Karpas-422 (cell line): ENCODE measurements at places on chromosomes 16 and 17. TPM values are rescaled to one million over a fixed set of nuclear protein-coding genes. Genes with fewer than 3 reads are reported as not detected.

DNA sequence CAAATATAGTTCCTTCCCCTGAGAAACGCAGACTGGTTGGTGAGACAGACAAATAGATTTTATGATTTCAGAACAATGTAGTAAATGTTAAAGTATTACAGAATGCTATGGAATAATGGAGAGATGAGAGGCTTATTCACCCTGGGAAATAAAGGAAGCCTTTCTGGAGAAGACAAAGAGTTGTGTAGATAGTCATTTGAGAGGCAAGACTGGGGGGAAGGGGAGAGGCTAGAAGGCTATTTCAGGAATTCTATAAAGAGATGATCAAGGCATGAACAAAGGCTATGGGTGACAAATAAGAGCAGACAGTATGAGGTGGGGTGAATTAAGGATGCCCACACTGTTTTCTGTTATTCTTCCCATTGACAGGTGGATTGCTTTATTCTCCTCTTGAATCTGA, 211.4 kb downstream of the GRIN2A start:
- H3K4me1 ChIP-seq, result 0 out of 2 replicates have a peak, but pooled peaks cover 4% of the 10 kb centered on the region
- H3K27ac ChIP-seq, result no peak overlapping the region
- no peak for DNase-seq
- H3K36me3 ChIP-seq, result no peaks in the 10 kb centered on the region

DNA sequence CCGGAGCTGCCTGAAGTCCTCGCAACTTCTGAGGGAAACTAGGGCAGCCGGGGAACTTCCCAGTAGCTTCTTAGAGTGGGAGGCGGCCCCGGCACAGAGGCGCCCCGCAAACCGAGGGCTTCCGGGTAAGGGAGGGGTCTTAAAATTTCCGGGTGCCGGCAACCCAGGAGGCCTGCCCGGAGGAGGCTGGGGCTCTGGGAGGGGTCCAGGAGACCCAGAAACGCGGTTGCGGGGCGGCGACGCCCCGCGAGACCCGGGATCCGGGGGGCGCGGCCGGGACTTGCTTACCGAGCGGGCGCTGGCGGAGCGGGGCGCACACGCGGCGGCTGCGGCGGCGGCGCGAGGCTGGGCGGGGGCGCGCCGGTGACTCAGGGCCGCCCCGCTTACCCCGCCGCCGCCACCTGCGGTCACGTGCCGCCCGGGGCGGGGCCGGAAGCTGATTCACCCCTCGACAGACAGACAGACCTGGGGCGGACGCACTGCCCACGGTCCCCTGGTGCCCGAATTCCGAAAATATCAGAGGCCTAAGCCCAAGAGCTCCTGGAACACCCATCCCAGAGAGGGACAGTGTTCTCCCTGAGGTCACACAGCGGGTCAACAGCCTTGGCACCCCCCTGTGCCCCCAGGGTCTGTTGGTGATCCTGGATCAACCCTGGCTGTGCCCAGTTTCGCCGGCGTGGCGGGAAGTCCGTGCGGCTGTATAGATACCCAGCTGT, at the start of gene FAM83G:
Gene FAM83G (minus strand): TSS at position 344 of the 716 bp plus-strand sequence. CDS start 723 bp downstream, outside the sequence.
- H3K4me3 ChIP-seq, result peak within 1 kb of the TSS; percentile 78
- no peaks in the 10 kb centered on the region for H3K27me3 ChIP-seq
- H3K4me1 ChIP-seq, result peaks cover 34% of the 10 kb centered on the region

- H3K36me3 ChIP-seq, result no peaks in the 10 kb centered on the region
- H3K4me1 ChIP-seq, result no peaks in the 10 kb centered on the region
- H3K27me3 ChIP-seq, result no peaks in the 10 kb centered on the region
- H3K4me3 ChIP-seq, result no peak overlapping the region
- no peak for DNase-seq
- H3K27ac ChIP-seq, result no peak overlapping the region
These were observed 17.6 kb upstream of the PHF12 start for GRCh38 chr17:28968914-28969295.

GRCh38 chr17:61700252-61700651, 109.2 kb upstream of the NACA2 start:
- no peaks in the 10 kb centered on the region for H3K27me3 ChIP-seq
- no peaks in the 10 kb centered on the region for H3K4me1 ChIP-seq
- no peak for DNase-seq
- H3K27ac ChIP-seq, result no peak overlapping the region

DNA sequence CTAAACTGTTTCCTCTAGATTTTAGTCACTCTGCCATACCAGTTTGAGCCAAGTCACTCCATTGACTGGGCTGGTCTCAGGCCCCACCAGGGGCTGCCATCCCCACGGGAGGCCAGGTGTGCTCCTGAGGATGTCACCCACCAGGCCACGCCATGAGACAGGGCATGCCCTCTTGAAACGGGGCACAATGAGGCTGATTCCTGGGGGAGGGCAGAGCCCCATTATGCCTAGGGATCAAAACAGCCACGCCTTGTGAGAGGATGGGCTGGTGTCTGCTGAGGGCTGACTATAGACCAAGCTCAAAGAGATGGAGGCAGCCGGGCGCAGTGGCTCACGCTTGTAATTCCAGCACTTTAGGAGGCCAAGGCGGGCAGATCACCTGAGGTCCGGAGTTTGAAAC, 21.5 kb downstream of the GINS2 start:
- no peak overlapping the region for H3K4me3 ChIP-seq
- H3K36me3 ChIP-seq, result no peaks in the 10 kb centered on the region
- H3K4me1 ChIP-seq, result no peaks in the 10 kb centered on the region
- DNase-seq, result no peak
- no peaks in the 10 kb centered on the region for H3K27me3 ChIP-seq

DNA sequence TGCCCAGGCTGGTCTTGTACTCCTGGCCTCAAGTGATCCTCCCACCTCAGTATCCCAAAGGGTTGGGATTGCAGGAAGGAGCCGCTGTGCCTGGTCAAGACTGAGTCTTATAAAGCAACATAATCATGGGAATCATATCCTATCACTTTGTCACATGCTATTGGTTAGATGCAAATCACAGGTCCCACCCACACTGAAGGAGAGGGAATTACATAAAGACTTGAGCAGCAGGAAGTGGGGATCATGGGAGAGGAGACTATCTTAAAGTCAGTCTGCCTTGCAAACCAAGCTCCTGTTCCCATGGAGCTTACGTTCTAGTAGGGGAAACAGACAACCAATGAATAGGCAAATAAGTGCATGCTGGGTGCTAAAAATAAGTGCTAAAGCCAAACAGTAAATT, 28.3 kb upstream of the TENT4B start:
- no peaks in the 10 kb centered on the region for H3K36me3 ChIP-seq
- no peak overlapping the region for H3K27ac ChIP-seq
- H3K27me3 ChIP-seq, result no peaks in the 10 kb centered on the region
- no peak for DNase-seq
- no peak overlapping the region for H3K4me3 ChIP-seq
- no peaks in the 10 kb centered on the region for H3K4me1 ChIP-seq

RAB26 gene
- 12.8 and 15.0 TPM in 2 replicates for total RNA-seq

DNA sequence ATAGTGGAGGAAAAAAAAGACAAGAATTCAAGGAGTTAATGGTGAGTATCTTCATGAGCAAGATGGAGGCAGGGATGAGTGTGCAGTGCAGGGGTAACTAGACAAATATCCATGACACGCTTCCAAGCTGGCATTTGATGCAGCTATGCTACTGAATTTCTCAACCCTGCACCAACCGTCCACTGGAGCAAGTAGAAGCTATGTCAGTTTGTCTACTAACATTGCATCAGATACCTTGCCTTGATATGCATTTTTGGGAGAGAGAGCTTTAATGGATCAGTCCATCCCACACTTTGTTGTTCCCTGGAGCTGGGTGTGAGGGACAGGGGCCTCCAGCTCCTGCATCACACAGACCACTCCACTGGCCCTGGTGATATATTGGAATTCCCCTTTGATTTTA, 16.4 kb downstream of the CCL11 start:
- no peaks in the 10 kb centered on the region for H3K36me3 ChIP-seq
- no peak overlapping the region for H3K27ac ChIP-seq
- no peaks in the 10 kb centered on the region for H3K4me1 ChIP-seq
- no peak overlapping the region for H3K4me3 ChIP-seq

DNA sequence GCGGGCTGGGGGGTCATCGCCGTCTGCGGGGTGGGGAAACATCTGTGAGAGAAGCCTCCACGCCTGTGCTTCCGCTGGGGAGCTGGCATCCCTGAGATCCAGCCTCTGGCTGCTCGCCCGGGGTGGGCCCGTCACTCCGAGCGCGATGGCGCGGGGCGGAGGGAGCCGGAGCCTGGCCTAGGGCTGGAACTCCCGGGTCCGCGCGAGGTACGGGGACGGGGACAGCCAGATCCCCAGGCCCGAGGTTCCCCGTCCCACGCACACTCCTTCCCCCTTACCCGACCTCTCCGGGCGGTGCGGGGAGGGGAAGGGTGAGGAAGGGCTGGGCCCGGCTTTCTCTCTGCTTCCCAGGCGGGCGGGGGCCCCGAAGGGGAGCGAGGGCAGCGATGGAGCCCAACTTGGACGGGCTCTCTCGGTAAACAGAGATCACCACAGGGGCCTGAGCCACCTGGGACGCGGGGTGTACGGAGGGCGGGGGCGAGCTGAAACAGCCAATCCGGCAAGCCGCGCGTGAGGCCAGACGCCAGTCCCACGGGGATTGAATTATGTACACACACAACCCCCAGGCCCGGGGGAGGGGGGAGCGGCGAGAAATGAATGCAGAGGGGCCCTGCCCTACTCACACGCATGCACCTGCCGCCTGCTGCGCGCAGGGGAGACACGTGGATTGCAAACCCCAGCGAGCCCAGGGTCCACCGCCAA, at the start of gene SLC16A11:
Gene SLC16A11 (minus strand): TSS at position 596 of the 702 bp plus-strand sequence. CDS start 579 bp downstream, at position 17.
- DNase-seq, result no peak
- no peaks in the 10 kb centered on the region for H3K36me3 ChIP-seq
- no peaks in the 10 kb centered on the region for H3K27me3 ChIP-seq
- peaks cover 8% of the 10 kb centered on the region for H3K4me1 ChIP-seq
- H3K4me3 ChIP-seq, result no peak within 1 kb of the TSS

- H3K36me3 ChIP-seq, result no peaks in the 10 kb centered on the region
- no peak overlapping the region for H3K27ac ChIP-seq
- no peak overlapping the region for H3K4me3 ChIP-seq
- no peaks in the 10 kb centered on the region for H3K4me1 ChIP-seq
These were observed 2.8 kb downstream of the WNK4 start for GRCh38 chr17:42783062-42783790.

MYOCD gene
- not detected in 2 replicates for total RNA-seq

GRCh38 chr16:17303101-17303500, 167.7 kb downstream of the XYLT1 start:
- no peaks in the 10 kb centered on the region for H3K36me3 ChIP-seq
- DNase-seq, result peak; percentile 70
- H3K4me1 ChIP-seq, result peaks cover 65% of the 10 kb centered on the region
- H3K27ac ChIP-seq, result peak overlapping the region; percentile 93

GRCh38 chr16:58125781-58126335, 3.3 kb downstream of the CFAP20 start:
- H3K4me3 ChIP-seq, result peak overlapping the region; percentile 97; the same call in 1 of the 2 replicates
- no peak overlapping the region for H3K27ac ChIP-seq
- no peaks in the 10 kb centered on the region for H3K27me3 ChIP-seq
- peak; percentile 62 for DNase-seq
- peaks cover 71% of the 10 kb centered on the region for H3K4me1 ChIP-seq

- H3K27me3 ChIP-seq, result no peaks in the 10 kb centered on the region
- no peak overlapping the region for H3K4me3 ChIP-seq
- no peaks in the 10 kb centered on the region for H3K4me1 ChIP-seq
- H3K36me3 ChIP-seq, result no peaks in the 10 kb centered on the region
These were observed 154.2 kb downstream of the KCNJ12 start for GRCh38 chr17:21530311-21530710.

SDR42E2 gene
- not detected in 2 replicates for total RNA-seq

- H3K4me3 ChIP-seq, result no peak overlapping the region
- H3K27me3 ChIP-seq, result no peaks in the 10 kb centered on the region
These were observed 32.1 kb downstream of the NDE1 start for GRCh38 chr16:15682105-15682570.

DNA sequence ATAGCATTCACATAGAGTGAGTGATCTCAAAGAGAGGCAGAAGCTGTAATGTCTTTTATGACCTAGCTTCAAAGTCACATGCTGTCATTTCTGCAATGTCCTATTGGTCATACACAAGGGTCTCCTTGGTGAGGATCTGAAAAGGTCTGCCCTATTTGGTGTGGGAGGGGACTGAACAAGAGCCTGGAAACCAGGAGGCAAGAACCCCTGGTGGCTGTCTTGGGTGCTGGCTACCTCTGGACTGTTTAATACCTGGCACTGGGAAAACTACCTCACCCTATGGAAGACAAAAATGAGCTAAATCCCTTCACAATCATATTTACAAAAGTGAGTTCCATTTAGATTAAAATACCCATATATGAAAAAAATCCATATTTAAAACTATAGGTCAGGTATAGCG, 9.0 kb downstream of the KCTD13 start:
- no peak overlapping the region for H3K4me3 ChIP-seq
- no peak for DNase-seq
- peaks cover 8% of the 10 kb centered on the region for H3K4me1 ChIP-seq
- no peaks in the 10 kb centered on the region for H3K27me3 ChIP-seq

DNA sequence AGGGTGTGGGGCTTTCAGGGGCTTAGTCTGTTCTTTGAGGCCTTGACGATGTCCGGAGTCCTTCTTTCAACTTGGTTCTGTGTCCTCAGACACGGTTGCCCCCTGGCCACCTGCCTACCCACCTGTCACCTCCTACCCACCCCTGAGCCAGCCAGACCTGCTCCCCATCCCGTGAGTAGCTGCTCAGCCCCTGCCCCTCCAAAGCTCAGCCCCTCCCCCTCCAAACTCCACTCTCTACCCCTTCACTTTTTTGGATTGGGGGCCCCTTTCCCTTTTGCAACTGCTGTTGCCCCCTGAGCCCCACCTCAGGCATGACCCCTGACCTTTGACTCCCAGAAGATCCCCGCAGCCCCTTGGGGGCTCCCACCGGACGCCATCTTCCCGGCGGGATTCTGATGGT, 1.2 kb downstream of the LAT start:
- peaks cover 9% of the 10 kb centered on the region; the same call in 1 of the 2 replicates for H3K36me3 ChIP-seq
- no peak for DNase-seq
- H3K27me3 ChIP-seq, result no peaks in the 10 kb centered on the region
- no peak overlapping the region for H3K4me3 ChIP-seq
- no peak overlapping the region for H3K27ac ChIP-seq

GRCh38 chr17:21184570-21184969, 29.4 kb downstream of the TMEM11 start:
- DNase-seq, result no peak
- no peak overlapping the region for H3K4me3 ChIP-seq
- no peaks in the 10 kb centered on the region for H3K36me3 ChIP-seq
- no peak overlapping the region for H3K27ac ChIP-seq
- no peaks in the 10 kb centered on the region for H3K27me3 ChIP-seq

DNA sequence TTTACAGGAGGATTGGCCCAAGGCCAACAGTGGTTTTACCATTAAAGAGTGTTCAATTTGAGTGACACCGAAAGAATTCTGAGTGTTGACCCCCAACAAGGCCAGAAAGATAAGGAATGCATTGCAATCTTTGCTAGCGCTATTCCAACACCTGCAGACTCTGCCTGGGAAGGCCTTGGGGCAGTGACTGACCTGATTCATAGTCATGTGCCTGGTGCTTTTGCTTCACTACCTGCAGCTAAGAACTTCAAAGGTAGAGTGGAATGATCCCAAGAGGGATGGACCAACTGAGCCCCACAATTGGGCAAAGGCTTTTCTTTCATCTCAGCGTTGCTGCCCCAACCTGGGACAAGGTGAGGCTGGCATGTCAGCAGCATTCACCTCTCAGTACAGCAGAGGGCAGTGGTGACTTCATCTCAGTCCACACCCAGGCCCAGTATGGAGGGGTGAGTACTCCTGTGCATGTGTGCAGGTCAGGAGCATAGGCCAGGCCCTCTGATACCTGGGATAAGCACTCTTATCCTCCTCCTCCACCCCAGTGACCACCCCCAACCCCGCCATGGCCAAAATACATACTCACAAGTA, 149.6 kb upstream of the GNAO1 start:
- no peaks in the 10 kb centered on the region for H3K27me3 ChIP-seq
- H3K4me3 ChIP-seq, result no peak overlapping the region
- H3K27ac ChIP-seq, result no peak overlapping the region
- H3K4me1 ChIP-seq, result peaks cover 5% of the 10 kb centered on the region
- H3K36me3 ChIP-seq, result no peaks in the 10 kb centered on the region
- peak; percentile 86 for DNase-seq

KRTAP16-1 gene
- not detected in 2 replicates for total RNA-seq

SLC5A11 gene
- total RNA-seq, result 0.11 and 0.15 TPM in 2 replicates

OTOA gene
- 0.07 TPM in 1 of 2 replicates, not detected in the other for total RNA-seq

CCL8 gene
- total RNA-seq, result not detected in 2 replicates
